ENCODE measurements at places on chromosomes 16 and 17. TPM values are rescaled to one million over a fixed set of nuclear protein-coding genes. Genes with fewer than 3 reads are reported as not detected.

DNA sequence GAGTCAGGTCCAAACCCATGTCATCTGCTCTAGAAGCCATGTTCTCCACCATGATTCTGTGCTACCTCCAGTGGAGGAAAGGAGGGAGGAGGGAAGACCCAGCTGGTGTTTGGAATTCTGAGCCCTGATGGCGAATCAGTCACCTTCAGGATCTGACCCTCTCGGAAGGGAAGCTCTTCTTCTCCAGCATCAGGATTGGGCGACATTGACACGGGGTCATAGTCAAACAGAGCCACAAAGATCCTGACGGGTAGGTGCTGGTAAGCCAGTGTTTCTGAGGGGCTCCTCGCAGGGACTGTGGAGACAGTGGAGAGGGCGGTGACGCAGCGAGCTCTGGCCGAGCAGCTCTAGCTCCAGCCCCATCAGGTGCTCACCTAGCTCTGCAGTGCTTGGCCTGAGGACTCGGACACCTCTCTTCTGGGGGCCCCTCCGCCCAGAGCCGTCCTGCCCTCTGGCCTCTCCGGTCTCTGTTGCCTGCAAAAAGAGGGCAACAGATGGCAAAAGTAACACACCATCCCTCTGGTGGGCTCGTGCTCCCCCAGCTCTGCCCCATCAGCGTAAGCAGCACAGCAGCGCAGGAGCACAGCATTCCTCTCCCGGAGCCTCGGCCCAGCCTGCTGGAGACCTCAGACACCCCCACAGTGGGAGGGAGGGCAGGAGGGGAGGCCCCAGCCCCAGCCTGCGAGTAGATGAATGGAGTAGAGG is 21.0 kb downstream of the TSPOAP1 start:
- DNase-seq = no peak

- no peak for DNase-seq
These were observed 9.4 kb upstream of the PRPSAP2 start for GRCh38 chr17:18848501-18848900.

- DNase-seq = no peak
These were observed 31.7 kb upstream of the WFIKKN2 start for GRCh38 chr17:50803676-50804075.

- DNase-seq = no peak
These were observed 47.0 kb downstream of the BCAS3 start for GRCh38 chr17:60724647-60725046.

- no peak for DNase-seq
These were observed 7.8 kb downstream of the ADGRG3 start for GRCh38 chr16:57675741-57676551.

- DNase-seq = no peak
These were observed 119.7 kb downstream of the RPTOR start for GRCh38 chr17:80664217-80664790.

GRCh38 chr17:61570118-61570517 is 20.9 kb downstream of the NACA2 start:
- peak; percentile 15 for DNase-seq

DNA sequence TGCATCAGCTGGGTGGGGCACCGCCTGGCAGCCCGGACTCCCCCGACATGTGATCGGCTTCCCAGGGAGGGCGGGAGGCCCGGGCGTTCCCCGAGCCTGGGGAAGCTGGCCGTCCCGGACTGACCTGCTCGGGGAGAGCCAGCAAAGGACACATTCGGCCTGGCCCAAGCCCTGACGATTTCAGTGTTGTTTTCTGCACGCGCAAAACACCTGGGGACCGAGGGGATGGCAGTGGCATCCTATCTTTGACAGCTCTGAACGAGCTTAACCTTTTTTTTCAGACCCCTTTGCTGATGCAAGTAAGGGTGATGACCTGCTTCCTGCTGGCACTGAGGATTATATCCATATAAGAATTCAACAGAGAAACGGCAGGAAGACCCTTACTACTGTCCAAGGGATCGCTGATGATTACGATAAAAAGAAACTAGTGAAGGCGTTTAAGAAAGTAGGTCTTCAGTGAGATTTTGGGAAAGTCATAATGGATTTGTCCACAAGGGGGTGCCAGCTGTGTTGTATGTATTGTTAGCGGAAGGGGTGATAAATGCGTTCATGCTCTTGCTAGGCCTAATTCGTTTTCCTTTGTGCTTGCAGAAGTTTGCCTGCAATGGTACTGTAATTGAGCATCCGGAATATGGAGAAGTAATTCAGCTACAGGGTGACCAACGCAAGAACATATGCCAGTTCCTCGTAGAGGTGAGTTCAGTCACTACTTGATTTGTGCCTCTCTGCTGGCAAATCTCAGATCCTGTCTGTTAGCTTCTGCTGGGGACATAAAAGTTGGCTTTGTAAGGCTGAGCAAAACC is 1.0 kb downstream of the EIF1 start:
- DNase-seq = peak; percentile 57

- DNase-seq = peak; percentile 29
These were observed 323.0 kb downstream of the CBLN1 start for GRCh38 chr16:48958681-48959080.

DNA sequence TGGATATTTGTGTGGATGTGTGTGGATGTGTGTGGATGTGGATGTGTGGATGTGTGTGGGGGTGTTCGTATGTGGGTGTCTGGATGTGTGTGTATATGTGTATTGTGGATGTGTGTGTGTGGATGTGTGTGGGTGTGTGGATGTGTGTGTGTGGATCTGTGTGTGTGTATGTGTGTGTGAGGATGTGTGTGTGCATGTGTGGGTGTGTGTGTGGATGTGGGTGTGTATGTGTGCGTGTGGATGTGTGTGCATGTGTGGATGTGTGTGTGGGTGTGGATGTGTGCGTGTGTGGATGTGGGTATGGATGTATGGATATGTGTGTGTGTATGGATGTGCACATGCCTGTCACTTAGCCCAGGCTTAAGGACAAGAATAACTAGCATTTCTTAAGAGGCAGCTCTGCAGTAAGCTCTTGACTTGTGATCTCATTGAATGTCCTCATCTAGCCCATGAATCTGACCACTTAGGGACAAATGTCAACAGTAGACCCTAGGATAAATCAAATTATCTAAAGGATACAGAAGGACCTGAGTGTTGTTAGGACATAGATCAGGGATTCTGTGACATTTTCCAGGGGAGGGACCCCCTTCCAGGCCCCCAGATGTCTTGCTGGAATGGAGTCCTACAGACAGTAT is 83.5 kb downstream of the BMERB1 start:
- no peak for DNase-seq

DNA sequence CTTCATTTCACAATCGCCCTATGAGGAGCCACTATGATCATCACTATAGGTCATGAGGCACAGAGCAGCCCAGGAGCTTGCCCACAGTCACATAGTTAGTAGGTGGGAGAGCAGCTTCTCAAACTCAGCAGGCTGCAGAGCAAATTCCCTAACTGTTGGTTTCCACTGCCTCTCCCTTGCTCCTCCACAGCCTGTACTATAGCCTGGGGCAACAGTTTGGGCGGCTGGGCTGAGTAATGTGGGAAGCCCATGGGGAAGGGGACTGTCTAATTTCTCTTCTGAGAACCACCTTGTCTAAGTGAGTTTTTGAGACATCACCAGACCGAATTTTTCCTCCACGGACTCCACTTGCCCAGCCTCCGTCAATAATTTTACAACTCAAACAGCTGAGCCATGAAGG is 73.4 kb upstream of the GPR139 start:
- DNase-seq = no peak

GRCh38 chr16:25633549-25633948 is 58.2 kb upstream of the HS3ST4 start:
- peak; percentile 80 for DNase-seq

DNA sequence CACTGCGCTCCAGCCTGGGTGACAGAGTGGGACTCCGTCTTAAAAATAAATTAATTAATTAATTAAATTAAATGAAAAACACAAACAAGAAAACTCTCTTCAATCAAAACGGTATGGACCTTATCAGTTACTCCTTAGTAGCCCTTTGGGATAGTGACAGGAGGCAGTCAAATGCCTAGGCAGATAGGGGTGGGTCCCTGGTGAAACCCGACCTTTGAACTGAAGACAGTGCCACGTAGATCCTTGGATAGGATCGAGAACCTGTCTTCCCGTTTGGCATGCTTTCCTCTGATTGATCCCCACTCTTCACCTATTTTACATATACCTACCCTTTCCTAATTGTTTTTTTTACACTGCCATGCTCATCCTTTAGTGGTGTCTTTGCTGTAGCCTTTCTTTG is 22.2 kb upstream of the DHRS7B start:
- DNase-seq = no peak

- DNase-seq = no peak
These were observed 22.5 kb downstream of the SLC6A2 start for GRCh38 chr16:55678161-55678821.

GRCh38 chr17:72419866-72420774 is 299.3 kb downstream of the SOX9 start:
- DNase-seq = no peak

DNA sequence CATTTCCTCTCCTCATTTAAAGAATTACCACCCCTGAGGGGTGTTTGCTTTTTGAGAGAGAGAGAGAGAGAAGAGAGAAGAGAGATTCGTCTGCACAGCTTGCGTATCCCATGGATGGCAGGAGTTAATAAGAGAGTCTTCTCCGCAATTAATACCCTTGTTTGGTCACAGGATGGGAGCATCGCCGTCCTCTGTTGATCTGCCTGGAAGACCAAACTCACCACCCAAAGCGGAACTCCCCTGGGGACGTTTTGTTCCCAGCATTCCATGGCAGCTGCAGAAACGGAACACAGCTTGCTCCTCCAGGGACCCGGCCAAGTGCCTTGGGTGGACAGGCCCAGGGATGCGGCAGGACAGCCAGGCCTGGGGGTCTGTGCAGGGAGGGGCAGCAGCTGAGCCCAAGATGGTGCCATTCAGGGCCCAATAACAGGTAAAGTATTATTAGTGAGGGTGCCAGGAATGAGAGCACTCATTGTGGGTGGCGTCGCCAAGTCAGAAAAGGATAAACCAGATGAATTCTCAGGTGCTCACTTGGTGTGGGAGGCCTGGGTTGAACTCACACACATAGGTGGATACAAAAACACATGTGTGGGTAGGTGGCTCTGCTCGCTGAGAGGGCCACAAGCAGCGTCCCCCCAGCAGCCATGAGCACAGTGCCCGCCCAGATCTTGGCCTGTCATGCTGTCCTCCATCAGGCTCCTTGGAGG is 83.1 kb downstream of the NT5M start:
- DNase-seq = no peak

DNA sequence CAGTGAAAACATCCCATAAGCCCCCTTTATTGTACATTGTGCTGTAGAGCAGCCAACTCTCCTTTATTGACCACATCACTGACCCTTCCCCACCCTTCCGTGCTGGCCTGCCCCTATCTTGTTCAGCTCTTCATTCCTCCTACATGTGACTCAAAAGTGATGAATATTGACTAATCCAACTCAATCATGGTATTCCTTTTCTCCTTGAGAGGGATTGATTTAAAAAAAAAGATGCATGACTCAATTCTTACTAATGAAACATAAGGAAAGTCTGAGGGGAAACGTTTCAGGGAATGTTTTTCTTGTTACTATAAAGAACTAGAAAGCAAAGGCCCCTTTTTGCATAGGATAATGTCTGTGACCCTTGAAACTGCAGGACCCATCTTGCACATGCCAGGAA is 125.2 kb upstream of the SOX9 start:
- peak; percentile 6 for DNase-seq

GRCh38 chr16:75222271-75222783 is 3.5 kb downstream of the CTRB1 start:
- DNase-seq = no peak

DNA sequence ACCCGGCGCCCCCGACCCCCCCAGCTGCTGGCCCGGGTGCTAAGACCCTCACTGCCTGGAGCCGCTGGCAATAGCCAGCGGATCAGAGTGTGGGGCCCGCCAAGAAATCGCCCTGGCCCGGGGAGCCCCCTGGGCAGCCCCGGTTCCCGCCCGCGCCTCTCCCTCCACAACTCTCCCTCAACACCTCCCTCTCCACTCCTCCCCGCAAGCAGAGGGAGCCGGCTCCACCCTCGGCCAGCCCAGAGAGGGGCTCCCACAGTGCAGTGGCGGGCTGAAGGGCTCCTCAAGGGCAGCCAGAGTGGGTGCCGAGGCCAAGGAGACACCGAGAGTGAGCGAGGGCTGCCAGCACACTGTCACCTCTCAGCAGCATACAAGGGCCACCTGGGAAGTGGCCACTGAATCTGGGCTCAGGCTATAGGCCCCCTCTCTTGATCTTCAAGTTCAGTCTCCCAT is 385.5 kb downstream of the SEC14L1 start:
- no peak for DNase-seq

GRCh38 chr16:55933038-55933437 is 57.9 kb upstream of the CES5A start:
- no peak for DNase-seq

DNA sequence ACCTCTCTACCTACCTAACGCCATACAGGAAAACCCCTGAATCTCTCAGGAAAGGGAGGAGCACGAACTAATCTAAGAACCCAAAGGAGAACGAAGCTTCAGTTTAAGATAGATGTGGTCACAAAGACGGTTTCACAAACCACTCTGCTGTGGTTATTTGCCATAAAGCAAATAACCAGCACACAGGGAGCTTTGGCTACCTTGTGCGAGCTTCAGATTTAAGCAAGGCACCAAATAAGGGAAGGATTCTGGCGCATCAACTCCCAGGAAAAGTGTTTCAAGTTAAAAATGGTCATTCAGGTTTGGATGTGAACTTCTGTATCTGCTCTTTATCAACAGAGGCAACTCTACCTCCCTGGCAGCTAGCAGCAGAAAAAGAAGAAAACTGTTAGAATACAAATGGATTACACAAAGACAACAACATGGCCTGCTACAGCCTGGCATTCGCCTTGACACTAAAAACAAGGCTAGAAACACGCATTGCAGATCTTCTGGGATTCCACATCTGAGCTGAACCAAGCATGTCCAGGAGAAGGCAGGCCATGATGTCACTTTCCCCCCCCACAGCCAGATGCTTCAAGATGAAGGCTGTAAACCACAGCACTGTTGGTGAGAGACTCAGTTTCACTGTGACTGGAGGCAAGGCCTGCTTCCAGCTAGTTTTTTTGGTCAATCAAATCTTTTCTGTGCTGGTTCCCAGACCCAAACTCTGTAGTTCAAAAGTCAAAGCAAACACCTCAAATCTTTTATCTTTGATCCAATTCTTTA is 43.6 kb downstream of the SMG6 start:
- DNase-seq = no peak

DNA sequence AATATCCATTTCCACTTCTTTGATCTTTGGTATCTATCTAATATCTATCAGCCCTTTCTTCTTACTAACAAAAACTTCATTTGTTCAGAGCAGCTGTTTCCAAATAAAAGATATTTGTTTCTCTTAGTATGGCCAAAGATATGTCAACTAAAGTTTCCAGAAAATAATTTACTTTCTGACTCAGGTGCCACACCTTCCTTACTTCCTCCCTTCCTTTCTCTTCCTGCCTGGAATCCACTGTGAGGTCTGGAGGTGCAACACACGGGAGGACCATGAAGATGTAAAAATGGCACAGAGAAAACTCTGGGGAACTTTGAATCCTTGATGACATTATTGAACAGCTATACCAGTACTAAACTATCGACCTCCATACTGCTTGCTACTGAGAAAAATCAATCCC is 14.0 kb downstream of the MED13 start:
- no peak for DNase-seq

GRCh38 chr17:40607641-40608040 is 40.0 kb downstream of the SMARCE1 start:
- no peak for DNase-seq

GRCh38 chr16:2237102-2237482 is 848 bp downstream of the DNASE1L2 start:
- no peak for DNase-seq

Gene AGRP
- not detected for total RNA-seq

Gene CCL8
- not detected for total RNA-seq

Gene NPIPB13
- 1.4 TPM for total RNA-seq

Gene ABCA9
- not detected for total RNA-seq

Gene RPGRIP1L
- 24.2 TPM for total RNA-seq

Gene SHCBP1
- total RNA-seq = 0.85 TPM
